GM23248 (cell line): ENCODE measurements at places on chromosomes 7 and 10. TPM values are rescaled to one million over a fixed set of nuclear protein-coding genes. Genes with fewer than 3 reads are reported as not detected.

- DNase-seq, result no peak
- H3K4me3 ChIP-seq, result no peak overlapping the region
- H3K27me3 ChIP-seq, result 0 out of 2 replicates have a peak, but pooled peaks cover 4% of the 10 kb centered on the region
- peaks cover 12% of the 10 kb centered on the region for H3K4me1 ChIP-seq
- H3K27ac ChIP-seq, result no peak overlapping the region
Observed at GRCh38 chr7:41133690-41134299, 569.1 kb downstream of the INHBA start.

DNA sequence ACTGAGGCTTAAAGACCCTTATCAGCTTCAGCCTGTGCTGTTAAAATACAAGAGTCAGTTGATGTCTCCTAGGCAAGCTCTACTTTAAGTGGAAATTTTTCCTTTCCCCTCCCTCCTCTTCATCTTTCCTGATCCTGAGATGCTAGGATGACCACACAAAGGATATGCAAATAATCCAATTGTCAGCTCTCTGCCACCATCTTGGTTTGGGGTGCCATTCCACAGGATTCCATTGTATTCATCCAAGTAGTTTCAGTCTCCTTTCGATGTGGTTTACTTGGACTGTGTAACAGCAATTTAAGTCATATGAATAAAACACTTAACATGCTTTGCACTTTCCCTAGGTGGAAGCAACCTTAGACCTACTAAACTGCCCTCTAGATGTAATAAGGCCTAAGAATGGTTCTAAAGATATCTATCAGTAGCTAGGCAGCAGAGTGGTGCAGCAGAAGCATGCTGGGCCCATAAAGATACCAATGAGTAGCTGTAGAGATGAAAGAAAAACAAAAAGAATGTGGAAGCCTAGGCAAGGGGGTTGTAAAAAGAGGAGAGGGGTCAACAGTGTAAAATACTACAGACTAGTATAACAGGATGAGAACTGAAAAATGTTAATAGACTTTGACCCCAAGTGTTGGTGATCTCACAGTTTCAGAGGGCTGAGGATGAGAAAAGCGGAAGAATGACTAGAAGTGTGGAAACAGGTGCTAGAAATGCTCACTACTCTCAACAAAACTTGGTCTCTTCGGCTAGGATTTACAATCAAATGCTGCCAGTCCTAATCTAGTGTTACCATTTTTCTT, 2.4 kb upstream of the CFAP69 start:
- H3K4me3 ChIP-seq, result no peak overlapping the region
- H3K27ac ChIP-seq, result no peak overlapping the region
- no peaks in the 10 kb centered on the region for H3K36me3 ChIP-seq
- H3K4me1 ChIP-seq, result peaks cover 12% of the 10 kb centered on the region; the same call in 1 of the 2 replicates

DNA sequence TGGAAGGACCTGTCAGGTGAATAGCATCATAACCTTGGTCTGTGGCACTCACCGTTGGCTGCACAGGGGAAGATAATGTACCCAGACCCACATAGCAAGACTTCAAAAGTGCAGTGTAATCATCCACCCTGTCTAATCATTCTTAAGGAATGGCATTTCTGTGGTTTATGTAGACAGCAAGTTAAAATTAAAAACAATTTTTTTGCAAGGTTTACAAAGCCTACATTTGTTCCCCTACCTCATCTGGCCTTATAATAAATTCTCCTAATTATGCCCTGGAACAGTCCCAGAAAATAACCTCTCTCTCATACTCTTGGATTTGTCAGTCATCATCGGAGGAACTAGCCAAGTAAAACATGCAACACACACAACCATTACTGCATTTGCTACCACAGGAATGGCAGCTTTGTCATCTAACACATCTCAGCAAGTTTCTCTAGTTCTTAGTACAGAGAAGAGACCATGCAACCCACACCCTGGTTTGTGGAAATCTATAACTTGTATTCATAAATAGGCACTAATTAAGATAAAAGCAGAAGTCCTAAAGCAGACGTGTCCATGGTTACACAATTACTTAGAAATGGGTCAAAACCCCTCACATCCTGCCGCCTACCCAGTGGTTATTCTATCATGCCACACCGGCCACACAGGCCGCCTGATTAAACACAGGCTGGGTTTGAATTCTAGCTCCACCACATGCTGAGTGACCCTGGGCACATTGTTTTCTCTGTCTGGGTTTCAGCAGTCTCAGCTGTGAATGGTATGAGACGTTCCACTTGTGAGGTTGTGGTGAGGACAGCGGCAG, 19.1 kb downstream of the ABLIM1 start:
- no peaks in the 10 kb centered on the region for H3K36me3 ChIP-seq
- peaks cover 23% of the 10 kb centered on the region for H3K4me1 ChIP-seq
- DNase-seq, result peak; percentile 88
- peaks cover 21% of the 10 kb centered on the region; the same call in 1 of the 2 replicates for H3K27me3 ChIP-seq
- H3K27ac ChIP-seq, result peak overlapping the region; percentile 27; the same call in 1 of the 2 replicates

MLXIPL gene
- not detected in 2 replicates for total RNA-seq
